NT2/D1 (cell line): ENCODE measurements at places on chromosomes 7 and 10.

DNA sequence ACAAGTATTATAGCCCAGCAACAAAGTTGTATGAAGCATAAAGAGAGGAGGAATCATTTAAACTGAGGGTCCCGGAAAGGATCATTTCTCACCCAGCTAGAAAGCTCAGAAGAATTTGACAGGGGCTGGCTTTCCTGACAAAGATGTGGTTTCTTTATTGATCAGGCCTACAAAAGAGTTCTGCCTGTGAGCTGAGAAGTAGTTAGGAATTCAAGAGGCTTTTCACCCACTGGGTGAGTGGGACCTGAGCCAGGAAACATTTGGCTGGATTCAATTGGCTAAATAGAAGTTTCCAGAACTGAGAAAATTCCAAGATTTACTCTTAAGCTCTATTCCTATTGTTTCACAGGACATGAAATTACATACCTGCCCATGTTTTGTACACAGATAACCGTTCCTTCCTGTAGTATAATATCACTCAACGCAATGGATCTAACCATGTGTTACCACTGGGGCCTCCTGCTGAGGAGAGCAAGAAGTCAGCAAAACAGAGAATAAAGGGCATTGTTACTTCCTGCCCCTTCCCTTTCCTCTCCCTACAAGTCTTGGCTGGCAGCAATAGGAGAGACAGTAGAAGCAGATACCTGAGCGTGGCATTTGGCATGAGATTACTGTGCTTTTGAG, 53.9 kb upstream of the PAPSS2 start:
- no peak for DNase-seq

DNA sequence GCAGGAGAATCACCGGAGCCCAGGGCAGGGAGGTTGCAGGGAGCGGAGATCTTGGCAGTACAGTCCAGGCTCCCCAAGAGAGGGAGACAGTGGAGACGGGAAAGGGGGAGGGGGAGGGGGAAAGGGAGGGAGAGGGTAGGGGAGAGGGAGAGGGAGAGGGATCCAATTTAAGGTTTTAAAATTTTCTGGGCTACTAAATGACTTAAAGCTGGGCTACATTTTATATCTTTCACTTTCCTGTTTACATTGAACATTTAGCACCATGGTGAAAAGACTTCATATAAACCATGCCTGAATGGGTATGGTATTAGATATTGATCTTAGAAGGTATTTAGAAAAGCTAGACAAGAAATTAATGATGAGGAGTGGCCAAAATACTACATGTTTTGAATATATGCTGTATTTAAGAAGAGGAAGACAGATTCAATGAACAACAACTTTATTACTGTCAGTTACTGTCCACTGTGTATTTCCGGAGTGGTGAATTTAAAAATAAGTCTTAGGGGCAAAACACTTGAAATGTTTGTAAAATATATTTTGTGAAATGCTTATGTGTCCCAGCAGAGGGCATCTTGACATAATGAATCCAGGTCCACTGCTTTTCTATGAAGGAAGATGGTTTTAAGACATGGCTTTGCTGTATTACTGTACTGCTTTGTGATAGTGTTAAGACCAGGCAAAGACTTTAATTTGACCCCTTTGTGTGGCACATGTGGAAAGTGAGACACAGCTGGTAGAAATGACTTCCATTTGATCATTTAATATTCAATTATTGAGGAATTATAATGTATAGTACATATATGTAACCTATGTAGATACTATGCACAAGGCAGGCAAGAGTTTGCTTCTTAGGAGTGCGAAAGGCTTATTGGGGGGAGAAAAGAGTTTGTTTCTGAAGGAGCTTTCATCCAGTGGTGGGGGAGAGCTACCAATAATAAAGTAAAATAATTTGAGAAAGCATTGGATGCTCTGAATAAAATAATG, 52.8 kb downstream of the NRF1 start:
- DNase-seq: no peak

- DNase-seq: no peak
Observed at GRCh38 chr10:12333380-12334185, 15.8 kb upstream of the CAMK1D start.

- DNase-seq: no peak
Observed at GRCh38 chr10:103967448-103968071, 620 bp downstream of the SLK start.

GRCh38 chr10:10193848-10194247, 823.8 kb upstream of the CELF2 start:
- DNase-seq: no peak

- no peak for DNase-seq
Observed at GRCh38 chr10:24949616-24950015, 2.8 kb downstream of the PRTFDC1 start.

DNA sequence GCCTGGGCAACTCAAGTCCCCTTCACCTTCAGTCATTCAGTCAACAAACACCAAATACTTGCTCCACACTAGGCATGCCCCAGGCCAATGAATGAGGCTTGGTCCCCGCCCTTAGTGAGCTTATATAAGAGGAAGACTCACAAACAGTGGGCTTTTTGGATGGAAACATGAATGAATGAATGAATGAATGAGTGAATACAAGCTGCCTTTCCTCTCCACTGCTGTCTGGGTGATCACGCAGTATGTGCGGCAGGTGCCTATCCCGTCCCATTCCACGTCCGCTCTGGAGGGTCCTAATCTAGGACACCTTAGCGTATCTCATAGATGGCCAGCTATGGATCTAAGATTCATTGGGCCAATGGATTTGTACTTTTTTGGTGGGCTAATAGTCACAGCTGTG, 19.8 kb upstream of the GTF2I start:
- no peak for DNase-seq

DNA sequence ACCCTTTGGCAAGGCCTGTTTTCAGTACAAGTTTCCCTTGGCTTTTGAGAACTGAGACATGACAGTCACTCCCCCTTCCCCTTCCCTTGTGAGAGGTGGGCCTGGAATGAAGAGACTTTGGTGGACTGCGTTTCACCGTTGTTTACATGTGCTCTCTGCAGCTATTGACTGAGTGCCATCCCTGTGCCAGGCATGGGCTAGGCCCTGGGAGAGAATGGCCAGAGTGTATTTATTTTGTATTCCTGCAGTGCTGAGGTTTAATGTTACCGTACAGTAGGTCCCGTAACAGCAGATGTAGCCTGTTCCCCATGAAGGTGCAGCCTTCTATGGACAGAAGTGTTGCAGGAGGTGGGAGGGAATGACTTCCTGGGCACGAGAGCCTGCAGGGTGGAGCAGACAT, 50.0 kb downstream of the TACR2 start:
- no peak for DNase-seq

GRCh38 chr7:79531905-79532664, 78.6 kb upstream of the MAGI2 start:
- no peak for DNase-seq

DNA sequence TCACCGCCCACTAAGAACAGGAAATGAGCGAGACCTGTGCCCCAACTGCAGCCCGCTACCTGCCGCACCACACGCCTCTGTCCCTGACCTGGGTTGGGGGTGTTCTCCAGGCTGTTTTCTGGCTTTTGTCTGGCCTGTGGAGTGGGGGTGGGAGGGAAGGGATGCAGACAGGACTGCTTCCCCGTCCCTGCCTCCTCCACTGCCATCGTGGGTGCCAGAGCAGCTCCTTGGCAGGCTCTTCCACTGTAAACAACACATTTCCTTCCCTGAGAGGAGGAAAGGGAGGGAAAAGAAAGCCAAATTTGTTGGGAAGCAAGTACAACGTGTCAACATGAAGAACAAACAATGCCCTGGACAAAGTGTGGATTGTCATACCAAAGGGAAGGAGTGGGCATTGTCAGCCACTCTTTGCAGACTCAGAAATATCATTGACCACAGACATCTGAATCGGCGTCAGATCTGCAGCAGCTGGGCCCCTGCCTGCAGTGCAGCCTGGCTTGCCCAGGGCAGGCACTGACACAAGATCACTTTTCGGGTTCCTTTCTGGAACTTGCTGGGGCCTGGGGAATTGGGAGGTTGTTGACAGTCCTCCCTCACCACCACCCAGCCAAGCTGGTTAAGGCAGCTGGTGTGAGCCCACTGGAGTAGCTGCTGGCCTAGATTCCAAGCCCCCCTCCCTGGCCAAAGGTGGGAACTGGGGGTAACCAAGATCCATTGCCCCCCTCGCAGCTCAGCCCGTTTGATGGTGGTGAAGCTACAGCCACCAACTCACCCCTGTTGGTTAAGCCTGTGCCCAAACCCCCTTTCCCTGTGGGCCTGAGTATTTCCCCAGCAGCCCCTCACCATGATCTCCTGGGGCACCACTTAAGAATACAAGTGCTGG, 22.6 kb upstream of the TRIM8 start:
- no peak for DNase-seq

GRCh38 chr10:87508837-87509236, 4.1 kb downstream of the MINPP1 start:
- no peak for DNase-seq

DNA sequence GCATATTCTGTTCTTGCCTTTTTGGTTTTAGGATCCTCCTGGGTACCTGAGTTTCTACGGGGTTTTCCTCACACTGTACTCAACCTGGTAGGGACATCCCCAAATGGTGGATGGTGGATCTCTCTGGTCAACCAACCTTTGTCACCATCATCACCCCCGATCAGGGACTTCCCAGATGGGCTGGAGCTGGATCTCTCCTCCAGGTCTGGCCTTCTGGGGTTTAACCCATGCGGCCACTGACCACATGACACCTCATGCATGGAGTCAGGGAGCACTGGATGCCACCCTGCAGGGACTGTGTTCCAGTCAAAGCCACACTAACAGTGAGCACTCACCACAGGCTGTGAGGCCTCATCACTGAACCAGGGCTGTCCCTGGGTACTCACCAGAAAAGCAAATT, 80.0 kb downstream of the CELF2 start:
- no peak for DNase-seq

DNA sequence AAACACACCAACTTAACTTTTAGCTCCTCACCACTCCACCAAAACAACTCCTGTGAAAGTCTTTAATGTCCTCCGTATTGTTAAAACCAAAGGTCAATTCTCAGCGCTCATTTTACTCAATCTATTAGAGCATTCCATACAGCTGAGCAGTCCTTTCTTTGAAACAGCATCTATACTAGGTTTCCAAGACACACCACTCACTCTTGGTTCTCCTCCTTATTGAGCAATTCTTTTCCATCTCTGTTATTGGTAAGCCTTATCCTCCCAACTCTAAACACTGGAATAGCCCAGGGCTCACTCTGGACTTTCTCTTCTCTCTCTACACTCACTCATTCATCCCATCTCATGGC, 34.9 kb downstream of the COA1 start:
- no peak for DNase-seq

DNA sequence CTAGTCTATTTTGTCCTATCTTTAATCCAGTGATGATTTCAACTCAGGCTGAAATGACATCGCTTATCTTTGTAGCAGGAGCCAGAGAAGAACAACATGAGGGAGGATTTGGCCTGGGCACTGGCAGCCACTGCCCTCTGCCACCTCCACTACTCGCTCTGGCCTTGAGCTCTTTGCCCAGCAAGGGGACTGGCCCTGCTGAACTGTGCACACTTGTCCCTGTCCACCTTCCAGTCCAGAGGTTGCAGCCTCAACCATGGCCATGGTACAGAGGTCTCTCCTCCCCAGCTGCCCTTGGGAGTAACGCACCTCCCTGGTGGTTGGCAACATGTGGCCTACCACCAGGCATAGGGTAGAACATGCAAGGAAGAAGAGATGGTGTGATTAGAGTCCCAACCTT, 8.4 kb downstream of the HABP2 start:
- DNase-seq: no peak

DNA sequence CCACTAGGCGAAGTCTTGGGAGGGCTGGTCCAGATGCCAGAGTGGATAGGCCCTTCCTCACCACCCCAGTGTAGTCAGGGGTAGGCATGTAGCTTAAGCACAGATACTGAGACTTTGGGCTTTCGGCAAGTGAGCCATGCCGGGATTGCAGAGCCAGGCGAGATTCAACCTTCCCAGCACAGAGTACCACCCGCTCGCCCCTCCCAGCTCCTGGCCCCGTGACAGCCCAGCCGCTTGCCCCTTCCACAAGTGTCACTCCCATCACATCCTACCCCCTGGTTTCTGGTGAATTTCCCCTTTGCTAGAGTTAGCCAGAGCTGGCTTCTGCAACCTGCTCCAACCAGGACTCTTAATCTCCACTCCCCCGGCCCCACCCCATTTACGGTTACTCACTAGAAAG, 56.9 kb downstream of the ARHGAP22 start:
- DNase-seq: no peak

DNA sequence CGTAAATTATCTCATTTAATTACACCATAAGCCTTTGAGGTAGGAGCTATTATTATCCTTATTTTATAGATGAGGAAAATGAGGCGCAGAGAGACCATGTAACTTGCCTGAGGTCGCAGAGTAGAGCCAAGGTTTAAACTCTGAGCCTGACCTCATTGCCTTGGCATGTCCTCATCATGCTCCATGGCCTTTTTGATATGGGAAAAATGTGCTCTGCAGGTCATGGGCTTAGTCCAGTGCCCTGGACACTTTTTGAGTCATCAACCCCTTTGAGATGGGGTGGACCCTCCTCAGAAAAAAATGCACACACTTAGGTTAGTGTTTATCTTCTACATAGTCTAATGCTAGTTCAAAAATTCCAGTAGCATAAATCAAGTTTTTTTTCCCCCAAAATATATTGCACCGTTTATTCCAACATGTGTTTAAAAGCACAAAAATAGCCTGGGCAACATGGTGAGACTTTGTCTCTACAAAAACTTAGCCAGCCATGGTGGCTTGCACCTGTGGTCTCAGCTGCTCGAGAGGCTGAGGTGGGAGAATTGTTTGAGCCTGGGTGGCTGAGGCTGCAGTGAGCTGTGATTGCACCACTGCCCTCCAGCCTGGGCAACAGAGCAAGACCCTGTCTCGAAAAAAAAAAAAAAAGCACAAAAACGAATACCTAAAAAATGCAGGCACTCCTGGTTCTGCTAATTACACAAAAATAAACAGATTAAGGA, 28.6 kb upstream of the TMEM178B start:
- DNase-seq: no peak

DNA sequence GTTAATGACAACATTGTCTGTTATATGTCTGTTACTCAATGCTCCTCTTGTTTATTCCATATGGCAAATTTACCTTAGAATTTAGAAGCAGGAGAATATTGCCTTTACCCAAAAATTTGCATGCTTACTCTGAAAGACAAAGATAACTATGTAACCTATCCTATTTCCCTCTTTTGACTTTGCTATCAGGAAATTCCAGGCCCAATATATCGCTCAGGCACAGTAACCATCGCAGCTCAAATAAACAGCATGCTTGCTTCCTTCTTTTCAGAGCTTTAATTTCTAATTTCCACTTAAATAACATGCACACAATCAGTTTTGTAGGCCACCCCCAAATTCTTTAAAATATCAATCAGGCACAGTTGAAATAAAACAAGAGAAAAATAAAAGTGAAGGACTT, 57.8 kb downstream of the EBLN1 start:
- no peak for DNase-seq
